ENCODE measurements at places on chromosomes 7 and 10. TPM values are rescaled to one million over a fixed set of nuclear protein-coding genes. Genes with fewer than 3 reads are reported as not detected.

SLC18A3 gene
- total RNA-seq: not detected

C10orf53 gene
- total RNA-seq: not detected

TSC22D4 gene
- 38.6 TPM for total RNA-seq

TMEM213 gene
- total RNA-seq: not detected

DNA sequence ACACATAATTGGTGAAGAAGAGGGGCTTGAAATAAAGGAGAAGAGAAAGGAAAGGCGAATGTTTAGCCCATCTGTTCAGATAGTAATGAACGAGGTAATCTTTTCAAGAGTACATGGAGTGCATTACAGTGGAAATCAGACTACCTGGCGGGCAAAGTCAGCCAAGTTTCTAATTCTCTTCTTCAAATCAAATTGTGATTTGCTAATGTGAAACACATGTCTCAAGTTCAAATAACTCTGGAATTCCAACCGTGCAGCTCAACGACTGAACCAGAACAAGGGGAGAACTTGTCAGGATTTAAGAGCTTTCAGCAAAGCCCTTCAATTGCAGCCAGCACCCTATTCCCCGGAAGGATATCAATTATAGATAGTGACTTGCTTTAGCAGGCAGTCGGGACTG, 216.9 kb downstream of the GLI3 start:
- no peak for DNase-seq
